ENCODE measurements at places on chromosomes 2 and 18.

DNA sequence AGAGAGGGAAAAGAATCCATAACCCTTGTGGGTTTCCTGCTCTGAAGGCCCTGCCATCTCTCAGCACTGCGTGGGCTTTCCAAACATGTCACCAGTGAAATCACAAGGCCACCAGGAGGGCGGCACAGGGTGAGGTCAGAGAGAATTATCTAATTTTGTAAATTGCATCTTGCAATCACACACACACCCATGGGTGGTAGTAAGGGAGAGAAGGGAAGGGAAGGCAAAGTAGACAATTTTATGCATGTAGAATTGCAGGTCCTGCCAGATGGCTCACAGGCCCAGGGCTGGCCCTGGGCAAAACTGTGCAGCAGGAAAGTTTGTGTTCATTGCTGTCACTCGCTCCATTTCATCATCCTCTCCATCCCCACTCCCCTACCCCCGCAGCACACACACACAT, 21.0 kb upstream of the ZBTB7C start:
- no peak for DNase-seq

GRCh38 chr18:48850822-48851598, 99.8 kb downstream of the SMAD7 start:
- no peak for DNase-seq

- no peak for DNase-seq
Measured at GRCh38 chr2:41993435-41993925, 54.3 kb upstream of the PKDCC start.

- no peak for DNase-seq
Measured at GRCh38 chr2:215403441-215404347, 32.2 kb downstream of the FN1 start.

GRCh38 chr2:45282646-45283045, 273.4 kb upstream of the SIX2 start:
- no peak for DNase-seq

GRCh38 chr2:68948710-68949109, 4.0 kb downstream of the GKN2 start:
- no peak for DNase-seq

GRCh38 chr2:181459621-181460021, 2.4 kb downstream of the ITGA4 start:
- DNase-seq: no peak

- no peak for DNase-seq
Measured at GRCh38 chr2:182728014-182728413, 12.0 kb downstream of the DNAJC10 start.

DNA sequence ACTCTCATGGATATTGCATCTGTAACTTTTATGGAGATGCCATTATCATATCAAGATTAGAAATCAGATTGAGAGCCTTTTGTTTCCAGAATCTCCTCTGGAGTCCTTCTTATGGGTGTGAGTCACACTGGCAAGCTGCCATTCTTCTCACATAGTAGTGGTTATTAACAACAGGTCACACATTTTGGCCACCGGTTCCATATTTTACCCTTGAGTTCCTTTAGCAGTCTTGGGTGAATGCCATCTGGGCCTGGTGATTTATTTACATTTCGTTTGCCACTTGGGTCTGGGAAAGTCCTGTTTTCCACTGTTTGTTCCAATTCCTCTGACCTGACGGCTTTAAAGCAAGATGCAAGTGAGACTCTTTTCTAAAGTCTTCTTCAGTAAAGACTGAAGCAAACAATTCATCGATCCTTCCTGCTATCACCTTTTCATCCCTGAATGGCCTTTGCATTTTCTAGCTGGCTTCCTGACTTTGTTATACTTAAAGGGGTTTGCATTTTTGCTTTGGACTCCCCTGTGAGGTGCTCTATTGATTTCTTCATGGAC, 80.5 kb upstream of the CAVIN2 start:
- no peak for DNase-seq

- no peak for DNase-seq
Measured at GRCh38 chr2:151119374-151119773, 142.3 kb downstream of the RBM43 start.

GRCh38 chr2:206443735-206444527, 599 bp downstream of the ADAM23 start:
- DNase-seq: no peak

DNA sequence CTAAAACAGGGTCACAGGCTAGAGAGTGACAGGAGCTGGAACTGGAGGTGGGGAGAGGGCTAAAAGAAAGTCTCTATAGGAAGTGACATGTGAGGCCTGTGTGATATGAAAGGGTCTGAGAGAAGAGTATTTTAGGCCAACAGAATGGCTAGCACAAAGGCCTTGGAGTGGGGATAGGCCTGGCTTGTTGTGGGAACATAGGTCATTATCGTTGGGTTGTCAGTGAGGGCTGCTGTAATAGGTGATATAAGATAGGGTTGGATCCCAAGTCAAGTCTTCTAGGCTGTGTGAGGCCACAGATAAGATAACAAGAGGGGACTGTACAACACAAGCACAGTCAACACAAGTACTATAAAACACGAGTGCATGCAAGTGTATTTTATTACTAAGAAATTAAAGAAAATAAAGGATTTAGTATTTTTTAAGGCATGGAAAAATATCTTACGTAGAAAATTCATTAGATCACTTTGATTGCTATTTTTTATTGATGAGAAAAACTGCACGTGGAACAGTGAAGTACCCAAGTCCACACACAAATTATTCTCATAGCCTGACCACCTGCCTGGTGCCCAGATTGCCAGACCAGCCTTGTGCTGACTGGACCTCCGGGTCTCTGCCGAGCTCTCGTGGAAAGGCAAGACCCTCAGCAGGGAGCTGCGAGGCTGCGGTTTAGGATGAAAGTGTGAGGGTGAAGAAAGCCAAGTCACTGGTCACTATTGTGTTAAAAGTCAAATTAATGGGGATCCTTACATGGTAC, 14.1 kb downstream of the LTBP1 start:
- DNase-seq: no peak

- DNase-seq: no peak
Measured at GRCh38 chr2:74893332-74893731, 59.4 kb downstream of the HK2 start.

DNA sequence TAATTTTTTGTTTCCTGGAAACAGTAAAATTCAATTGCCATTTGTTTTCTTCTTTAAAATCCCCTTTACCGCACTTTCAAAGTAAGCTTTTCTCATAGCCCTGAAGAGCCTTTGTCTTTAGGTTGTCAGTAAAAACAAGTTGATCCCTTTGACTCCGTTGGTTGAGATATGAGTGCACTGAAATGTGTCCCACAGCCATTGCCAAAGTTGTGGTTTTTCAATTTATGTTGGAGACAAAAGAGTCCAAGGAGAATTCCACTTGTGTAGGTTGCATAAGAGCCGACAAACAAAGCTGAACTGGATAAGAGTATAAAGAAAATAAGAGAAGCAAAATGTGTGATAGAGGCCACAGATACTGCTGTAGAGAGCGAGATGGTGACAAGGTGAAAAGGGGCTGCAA, 26.1 kb upstream of the HNMT start:
- no peak for DNase-seq

- no peak for DNase-seq
Measured at GRCh38 chr2:59150217-59150849, 909.2 kb upstream of the FANCL start.

- DNase-seq: no peak
Measured at GRCh38 chr2:104816143-104816542, 37.8 kb upstream of the POU3F3 start.

- DNase-seq: no peak
Measured at GRCh38 chr2:95018861-95019550, 6.5 kb upstream of the MAL start.

- no peak for DNase-seq
Measured at GRCh38 chr18:36830158-36830495, 1.2 kb downstream of the KIAA1328 start.

DNA sequence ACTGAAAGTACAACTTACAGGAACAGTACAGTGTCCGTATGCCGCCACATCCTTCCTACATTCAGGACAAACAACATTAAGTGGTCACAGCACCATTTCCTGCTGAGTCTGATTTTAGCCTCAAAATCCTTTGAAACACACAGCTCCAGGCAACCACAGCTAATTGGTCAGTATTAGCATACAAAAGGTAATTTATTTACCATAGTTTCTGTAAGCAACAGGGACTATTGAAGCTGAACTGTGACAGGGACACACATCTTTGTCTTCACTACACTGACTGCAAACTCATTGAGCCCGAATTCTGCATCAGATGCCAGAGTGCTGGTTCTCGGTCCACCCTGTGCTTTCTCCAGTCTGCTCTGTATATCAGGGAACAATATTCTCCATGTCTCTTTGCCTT, 151.8 kb downstream of the ST6GAL2 start:
- no peak for DNase-seq

GRCh38 chr2:1418566-1418965, 5.3 kb downstream of the TPO start:
- no peak for DNase-seq

GRCh38 chr2:119428488-119429224, 3.0 kb upstream of the TMEM37 start:
- DNase-seq: no peak

GRCh38 chr2:145558617-145559350, 1038.9 kb upstream of the ZEB2 start:
- DNase-seq: no peak

DNA sequence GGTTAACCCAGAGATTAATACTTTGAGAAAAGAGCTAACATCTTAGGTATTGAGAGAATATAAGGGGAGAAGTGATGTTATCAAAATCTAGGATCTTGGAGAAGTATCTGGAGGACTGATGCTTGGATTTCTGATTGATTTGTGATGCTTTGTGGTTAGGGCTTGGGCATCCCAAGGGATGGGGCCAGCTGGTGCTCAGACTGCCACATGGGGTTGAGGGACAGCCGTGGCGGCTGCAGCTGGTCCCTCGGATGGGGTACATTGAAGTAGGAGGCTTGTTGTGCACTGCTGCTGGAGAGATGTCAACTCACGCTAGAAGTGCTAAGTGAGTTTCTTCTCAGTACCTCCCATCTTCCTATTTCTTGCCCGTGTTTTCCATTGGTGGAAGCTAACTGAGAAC, 22.4 kb downstream of the HRH4 start:
- DNase-seq: no peak

DNA sequence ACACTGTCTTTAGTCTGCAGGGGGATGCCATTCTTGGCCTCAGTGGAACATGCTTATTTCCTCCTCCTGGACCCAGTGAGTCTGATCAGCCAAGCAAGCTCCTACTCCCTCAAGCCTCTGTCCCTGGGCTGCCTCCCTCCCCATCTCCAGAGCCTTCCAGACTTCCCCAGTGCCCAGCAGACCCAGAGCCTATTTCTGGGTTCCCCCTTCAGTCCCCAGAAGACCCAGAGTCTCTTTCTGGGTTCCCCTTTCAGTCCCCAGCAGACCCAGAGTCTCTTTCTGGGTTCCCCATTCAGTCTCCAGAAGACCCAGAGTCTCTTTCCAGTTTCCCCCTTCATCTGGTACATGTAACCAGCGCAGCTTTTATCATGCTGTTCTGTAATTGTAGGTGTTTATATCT, 17.0 kb upstream of the PKDCC start:
- no peak for DNase-seq

DNA sequence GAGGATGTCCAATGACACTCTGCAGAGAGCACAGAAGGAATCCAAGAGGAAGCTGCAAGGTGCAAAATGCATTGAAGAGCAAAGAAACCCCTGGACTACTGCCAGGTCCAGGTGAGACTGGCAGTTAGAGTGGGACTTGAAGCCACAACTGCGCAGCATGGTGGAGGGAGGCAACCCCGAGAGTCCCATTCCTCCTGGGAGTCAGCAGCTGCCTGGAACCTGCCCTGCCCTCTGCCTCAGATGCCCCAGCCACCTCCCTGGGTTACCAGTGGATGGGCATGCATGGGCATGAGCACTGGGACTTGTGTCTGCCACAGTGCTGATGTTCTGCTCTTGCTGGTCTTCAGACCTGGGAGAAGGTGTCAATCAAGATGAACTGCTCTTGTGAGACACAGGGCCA, 43.2 kb downstream of the ANKMY1 start:
- DNase-seq: no peak

GRCh38 chr2:127609818-127610217, 36.1 kb upstream of the GPR17 start:
- DNase-seq: no peak

DNA sequence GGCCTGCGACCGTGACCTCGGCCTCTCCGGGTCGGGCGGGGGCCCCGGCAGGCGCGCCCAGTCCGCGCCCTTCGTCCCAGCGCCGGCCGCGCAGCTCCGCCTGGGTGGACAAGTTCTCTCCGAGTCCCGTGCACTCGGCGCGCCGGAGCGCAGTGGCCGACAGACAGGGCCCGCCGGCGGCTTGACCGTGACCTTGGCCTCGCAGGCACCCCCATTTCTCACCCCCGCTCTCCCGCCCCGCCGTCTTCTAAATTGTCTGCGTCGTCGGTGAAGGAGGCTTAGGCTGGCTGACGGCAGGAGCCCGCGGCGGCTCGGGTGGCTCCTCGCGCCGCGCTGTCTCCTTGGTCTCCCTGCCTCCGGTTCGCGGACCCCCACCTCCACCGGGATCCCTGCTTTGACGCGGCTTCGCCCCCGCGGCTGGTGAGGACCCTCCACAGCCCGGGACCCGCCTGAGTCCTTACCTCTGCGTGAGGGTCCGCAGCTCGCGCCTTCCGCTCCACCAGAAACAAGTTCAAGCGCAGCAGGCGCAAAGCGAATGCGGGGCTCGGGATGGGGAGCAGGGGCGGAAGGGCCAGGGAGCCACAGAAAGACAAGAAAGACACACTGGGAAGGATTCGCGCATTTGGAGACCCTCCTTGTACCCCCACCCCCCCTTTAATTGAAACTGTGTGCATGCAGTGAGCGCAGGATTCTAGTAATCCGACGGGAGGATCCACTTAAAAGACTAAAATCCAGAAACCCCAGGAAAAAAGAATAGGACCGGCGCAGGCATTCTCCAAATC, 4.0 kb downstream of the PTGR3 start:
- no peak for DNase-seq

DNA sequence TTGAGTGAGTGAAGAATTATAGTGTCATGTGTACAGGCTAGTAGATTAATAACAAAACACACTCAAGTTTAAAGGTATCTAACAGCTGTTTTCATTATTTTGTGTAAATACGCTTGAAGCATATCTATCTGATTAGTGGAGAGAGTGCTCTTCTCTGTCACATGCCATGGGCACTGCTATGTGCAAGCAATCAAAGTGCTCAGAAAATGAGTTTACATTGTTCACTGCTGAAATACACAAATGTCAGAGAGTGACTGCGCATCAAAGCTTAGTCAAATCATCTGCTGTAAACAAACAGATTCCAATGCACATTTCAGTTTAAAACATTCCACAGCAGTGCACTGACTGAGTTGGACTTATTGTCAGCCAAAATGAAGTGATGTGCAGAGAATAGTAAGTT, 423.4 kb downstream of the ZEB2 start:
- no peak for DNase-seq

DNA sequence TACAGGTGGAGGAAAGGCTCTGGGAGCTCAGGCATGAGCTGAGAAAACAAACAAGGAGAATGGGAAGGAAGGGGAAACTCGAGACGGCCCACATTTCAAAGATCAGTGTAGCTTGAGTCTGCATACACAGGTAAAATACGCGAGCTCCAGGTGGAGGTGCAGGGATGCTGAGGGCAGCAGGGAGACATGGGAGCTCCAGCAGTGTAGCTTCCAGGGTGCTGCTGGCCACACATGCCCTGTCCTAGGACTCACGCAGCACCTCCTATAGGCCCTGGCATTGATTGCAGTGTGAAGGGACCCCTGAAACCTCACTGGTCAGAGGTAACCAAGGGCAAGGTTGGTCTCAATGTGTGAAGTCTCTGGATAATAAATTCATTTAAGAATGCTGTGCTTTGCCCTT, 362.8 kb upstream of the HS6ST1 start:
- no peak for DNase-seq
